Common myeloid progenitor, CD34-positive (primary cell): ENCODE measurements at places on chromosomes 5 and 9.
A peak's percentile ranks its signal among the peaks of the same experiment; 100 is the strongest.

GRCh38 chr9:70031141-70031545 is 12.5 kb upstream of the MAMDC2 start:
- DNase-seq, result no peak

DNA sequence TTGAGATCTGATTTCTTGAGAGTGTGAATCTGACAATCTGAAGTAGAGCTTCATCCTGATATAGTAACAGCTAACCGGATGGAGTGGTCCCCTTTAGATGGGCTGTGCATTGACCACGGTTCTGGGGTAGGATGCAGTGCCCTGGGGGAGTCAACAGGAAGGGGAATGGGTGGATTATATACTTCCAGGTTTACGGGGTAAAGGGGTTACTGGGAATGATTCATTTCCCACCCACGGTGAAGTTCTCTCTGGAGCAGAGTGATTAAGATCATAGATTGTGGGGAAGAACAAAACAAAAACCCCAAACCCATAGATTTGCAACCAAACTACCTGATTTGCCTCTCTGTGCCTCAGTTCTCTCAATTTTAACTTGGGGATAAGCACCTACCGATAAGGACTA is 1.5 kb upstream of the B4GALT7 start:
- DNase-seq, result no peak

DNA sequence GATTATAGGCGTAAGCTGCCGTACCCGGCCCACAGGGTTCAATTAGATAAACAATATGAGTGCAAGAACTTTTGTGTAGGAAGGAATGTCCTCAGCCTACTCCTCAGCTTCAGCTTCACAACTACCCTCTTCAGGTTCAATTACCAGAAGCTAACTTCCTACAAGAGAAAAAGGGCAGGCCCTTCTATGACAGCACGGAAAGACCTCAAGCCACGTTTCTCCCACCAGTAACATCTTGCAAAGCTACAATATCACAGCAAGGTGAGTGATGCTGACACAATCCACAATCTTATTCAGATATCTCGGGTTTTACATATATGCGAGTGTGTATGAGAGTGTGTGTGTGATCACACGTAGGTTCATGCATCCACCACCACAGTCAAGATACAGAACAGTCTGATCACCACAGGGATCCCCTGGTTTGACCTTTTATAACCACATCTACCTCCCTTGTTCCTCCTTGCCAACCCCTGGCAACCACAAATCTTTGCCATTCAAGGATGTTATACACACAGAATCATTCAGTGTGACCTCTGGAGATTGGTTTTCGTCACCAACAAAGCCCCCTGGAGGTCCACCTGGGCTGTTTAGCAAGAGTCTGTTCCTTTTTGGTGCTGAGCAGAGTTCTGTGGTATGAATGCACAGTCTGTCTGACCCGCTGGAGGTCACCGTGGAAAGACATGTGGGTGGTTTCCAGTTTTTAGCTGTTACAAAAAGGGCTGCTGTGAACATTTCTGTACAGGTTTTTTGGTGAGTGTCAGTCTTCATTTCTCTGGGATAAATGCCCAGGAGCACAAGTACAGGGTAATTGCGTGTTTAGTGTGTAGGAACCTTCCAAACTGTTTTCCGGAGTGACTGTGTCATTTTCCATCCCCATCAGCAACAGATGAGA is 38.2 kb downstream of the IPPK start:
- no peak for DNase-seq

DNA sequence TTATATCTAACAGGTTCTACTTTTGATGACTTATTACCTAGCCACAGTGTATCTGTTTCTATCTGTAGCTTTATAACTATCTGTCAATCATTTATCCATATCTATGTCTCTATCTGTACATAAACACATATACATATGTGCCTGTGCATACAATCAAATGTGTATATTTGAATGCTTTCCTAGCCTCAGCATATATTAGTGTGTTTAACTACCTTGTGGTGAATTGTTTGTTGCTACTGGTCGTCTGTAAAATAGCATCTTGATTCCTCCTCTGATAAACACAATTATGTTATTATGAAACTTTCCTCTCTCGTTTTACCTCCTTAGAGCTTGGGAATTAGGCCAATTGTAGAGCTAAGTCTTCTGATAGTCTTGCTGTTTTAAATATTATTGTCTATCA is 44.4 kb downstream of the PARP8 start:
- DNase-seq, result no peak

GRCh38 chr9:114909661-114910060 is 20.7 kb downstream of the TNFSF8 start:
- no peak for DNase-seq

DNA sequence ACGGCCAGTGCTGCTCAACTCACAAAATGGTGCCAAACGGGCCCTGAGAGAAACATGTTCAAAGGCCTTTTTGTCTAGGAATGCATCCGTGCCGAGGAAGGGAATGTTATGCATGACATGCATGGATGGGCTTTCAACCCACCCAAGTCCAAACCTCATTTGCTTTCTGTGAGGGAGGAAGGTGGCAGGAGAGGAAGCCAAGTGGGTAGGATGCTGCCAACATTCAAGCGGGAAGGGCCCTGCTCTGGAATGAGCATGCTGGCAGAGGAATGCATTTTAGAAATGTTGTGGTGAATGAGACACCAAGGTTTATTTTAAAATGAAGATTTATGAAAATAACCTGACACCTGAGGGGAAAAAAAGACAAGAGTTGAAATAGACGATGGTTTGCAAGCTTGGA is 479.1 kb downstream of the CCDC171 start:
- DNase-seq, result no peak

DNA sequence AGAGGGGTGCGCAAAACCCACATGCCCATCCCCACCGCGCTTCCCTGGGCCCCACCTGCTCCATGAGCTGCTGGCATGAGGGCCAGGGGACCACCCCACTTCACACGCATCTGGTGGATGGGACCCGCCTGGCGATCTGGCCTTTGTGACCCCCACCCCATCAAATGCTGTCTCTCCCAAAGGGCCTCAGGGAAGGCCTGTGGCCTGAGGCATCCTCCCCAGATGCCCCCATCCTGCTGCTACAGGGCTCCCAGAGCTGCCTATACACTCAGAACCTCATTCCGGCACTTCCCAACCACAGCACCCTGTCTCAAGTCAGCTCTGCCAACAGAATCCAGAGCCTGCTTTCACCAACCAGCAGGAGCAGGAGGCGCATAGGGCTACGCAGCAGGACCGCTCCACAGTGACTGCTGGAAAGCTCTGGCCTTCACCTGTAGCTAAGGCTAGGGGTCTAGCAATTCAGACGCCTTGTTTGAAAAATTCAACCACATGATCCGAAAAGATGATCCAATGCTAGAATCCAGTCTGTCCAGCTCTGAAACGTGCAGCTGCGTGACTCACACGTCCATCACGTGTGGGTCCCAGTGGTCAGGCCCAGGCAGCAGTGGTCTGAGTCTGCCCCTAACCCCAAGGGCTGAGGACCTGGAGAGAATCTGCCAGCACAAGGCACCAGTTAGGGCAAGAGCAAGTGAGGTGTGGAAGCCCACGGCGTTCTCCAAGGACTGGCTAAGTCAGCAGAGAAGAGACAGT is 1.4 kb upstream of the SNAPC4 start:
- DNase-seq, result no peak

DNA sequence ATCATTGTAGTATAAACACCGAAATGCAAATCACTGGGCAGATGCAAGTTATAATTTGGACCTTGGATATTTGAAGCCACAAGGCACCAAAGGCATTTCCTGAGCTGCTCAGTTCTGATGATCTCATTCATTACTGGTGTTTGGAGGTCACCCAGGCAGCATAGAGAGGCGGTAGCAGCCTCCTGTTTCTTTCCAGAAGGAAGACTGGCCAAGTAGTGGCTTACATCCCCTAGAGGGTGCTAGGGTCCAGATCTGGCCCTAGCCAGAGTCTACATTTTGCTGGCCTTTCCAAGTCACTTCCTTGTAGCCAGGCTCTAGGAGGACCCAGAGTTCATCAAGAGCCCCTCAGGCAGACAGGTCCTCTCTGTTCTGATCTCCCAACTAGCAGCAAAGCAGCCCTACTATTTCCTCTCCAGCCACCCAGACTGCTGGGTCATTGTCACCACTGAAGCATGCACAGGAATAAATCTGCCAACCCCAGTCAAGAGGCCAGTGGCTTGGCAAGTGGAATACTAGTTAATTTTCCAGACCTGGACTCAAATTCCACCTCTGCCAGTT is 33.4 kb upstream of the TTC1 start:
- no peak for DNase-seq

- peak; percentile 77 for DNase-seq
Observed at GRCh38 chr5:172078726-172079345, 72.4 kb upstream of the FBXW11 start.

- DNase-seq, result no peak
Observed at GRCh38 chr5:130365956-130366355, 461.7 kb downstream of the CHSY3 start.

GRCh38 chr9:124698265-124698664 is 72.8 kb downstream of the NR6A1 start:
- DNase-seq, result no peak

DNA sequence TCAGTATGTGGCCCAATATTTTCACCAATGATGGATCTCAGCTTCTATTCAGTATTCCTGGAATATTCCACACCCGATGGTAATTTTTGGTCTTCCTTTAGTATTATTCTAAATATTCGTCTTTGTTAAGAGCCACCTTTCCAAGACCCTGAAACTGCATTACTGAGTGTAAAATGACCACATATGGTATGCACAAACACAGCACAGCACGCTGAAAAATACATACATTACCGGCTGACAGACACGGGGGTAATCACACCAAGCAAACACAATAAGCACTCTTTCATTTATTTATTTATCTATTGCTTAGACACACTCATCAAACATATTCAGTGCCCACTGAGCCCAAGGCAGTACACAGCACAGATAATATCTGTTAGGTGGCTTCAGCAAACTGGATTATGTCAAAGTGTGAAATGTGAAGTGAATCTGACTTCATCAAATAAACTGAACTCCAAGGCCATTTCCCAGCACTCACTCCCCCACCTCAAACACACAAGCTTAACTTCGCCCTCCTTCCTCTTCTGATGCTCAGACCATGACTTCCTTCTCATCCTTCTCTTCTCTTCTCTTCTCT is 1637.8 kb upstream of the C9orf72 start:
- DNase-seq, result peak; percentile 9

GRCh38 chr9:121269642-121270254 is 1.8 kb downstream of the GSN start:
- no peak for DNase-seq

GRCh38 chr9:69535286-69535832 is 136.8 kb downstream of the APBA1 start:
- no peak for DNase-seq

- no peak for DNase-seq
Observed at GRCh38 chr5:4185127-4185526, 589.5 kb downstream of the IRX1 start.

- DNase-seq, result no peak
Observed at GRCh38 chr5:68187268-68188055, 28.1 kb upstream of the PIK3R1 start.

DNA sequence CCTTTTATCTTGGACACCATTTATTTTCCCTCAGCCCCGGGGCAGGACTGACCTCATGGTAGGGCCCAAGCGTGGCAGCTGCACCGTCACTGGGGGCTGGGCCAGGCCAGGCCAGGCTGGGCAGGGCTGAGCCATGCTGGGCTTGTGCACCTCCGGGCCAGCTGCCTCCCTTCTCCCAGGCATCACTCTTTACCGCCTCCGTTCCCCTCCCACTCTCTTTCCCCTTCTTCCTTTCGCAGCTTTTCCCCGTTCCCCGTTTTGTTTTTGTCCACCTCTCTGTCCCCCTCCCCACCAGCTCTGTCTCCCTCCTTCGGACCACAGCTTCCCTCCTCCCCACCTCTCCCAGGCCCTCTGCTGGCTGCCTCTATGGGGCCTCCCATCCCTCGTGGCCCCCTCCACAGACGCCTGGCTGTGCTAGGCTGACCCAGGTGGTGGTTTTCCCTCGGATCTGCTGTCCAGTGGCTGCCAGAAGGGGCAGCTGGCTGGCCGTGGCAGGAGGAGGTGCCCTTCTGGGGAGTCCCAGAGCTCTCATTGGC is 17.9 kb downstream of the FGF18 start:
- DNase-seq, result no peak

DNA sequence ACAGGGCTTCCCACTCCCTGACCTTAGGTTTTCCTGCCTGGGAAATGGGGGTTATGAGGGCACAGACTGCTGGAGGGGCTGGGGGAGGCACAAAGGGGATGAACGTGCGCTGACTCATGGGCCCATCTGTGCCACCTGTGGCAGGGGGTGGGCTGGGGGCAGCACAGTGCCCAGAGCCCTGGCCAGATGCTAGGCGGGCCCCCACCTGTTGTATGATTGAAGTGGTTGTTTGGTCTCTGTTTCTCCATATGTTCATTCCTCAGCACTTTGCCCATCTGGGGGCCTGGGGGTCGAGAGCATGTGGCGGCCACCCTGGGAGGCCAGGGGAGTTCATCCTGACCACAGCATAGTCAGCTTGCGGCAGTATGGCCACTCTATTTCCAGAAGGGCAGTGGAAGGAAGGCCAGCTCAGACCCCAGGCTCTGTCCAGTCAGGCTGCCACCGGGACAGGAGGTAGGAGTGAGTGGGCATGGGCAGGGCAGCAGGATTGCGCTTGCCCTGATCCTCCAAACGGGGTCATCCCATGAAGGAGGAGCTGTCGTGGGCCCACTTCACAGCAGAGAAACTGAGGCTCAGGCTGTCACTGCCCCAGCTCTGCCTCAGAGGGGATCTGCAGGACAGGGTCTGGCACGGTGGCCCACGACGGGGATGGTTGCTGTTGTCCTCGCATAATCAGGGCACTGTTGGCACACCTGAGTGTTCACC is 841 bp upstream of the NINJ1 start:
- DNase-seq, result no peak

- no peak for DNase-seq
Observed at GRCh38 chr9:76901801-76902200, 4.1 kb downstream of the PRUNE2 start.

- DNase-seq, result no peak
Observed at GRCh38 chr5:158283397-158283796, 424.5 kb upstream of the CLINT1 start.

DNA sequence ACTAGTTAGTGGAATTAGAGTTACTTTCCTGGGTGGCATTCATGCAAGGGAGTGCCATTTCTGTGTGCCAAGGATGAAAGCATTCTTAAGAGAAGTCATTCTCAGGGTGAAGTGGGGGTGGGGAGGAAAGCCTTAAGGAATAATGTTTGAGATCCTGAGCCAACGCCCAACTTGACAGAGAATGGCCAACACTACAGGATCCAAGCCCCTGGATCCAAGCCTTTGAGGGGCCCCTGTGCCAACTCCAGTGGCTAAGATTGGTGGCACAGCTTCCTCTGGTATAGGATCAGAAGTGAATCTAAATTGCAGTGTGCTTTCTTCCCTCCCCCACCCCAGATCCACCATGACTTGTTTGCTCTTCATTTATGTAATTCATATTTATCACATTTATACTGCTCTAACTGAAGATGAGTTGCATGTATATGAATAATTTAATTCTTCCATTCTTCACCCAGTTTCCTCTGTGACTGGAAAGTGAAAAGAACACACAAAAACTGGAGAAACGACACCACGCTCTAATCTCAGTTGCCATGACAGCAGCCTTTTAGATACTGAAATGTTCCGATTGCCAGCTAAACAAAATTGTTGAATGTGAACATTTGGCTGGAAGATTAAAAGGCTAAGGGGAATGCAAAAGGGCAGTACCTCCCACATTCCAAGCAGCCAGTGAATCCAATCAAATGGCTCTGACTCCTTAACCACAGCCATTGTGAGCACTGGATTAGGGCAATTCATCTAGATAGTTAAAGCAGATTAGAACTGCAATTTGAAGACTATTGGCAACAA is 4.5 kb downstream of the ZNF608 start:
- no peak for DNase-seq
